Stimulated activated CD4-positive, alpha-beta T cell treated with anti-CD3 and anti-CD28 coated beads, TNF-alpha, amount 100 ng/mL, for 48 hours (primary cell): ENCODE measurements at places on chromosomes 11 and 22.

DNA sequence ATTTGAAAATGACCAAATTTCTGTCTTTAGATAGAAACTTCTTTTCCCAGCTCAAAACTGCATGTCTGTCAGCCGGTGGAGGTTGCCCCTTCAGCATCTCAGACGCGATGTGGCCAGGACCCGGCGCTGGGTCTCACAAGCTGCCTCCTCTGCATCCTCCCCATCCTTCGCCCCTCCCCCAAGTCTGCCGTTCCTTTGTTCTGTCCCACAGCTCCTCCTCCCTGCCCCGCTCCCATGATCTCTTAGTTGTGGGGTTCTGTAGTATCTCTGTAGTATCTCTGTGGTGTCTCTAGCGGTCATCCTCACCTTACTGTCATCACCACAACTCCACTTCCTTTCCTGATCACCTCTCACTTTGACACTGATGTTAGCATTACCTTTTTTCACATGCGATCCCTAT is 49.9 kb downstream of the TRAF6 start:
- no peak for DNase-seq

- no peak for DNase-seq
Measured at GRCh38 chr11:6927030-6927617, 898 bp downstream of the ZNF215 start.

DNA sequence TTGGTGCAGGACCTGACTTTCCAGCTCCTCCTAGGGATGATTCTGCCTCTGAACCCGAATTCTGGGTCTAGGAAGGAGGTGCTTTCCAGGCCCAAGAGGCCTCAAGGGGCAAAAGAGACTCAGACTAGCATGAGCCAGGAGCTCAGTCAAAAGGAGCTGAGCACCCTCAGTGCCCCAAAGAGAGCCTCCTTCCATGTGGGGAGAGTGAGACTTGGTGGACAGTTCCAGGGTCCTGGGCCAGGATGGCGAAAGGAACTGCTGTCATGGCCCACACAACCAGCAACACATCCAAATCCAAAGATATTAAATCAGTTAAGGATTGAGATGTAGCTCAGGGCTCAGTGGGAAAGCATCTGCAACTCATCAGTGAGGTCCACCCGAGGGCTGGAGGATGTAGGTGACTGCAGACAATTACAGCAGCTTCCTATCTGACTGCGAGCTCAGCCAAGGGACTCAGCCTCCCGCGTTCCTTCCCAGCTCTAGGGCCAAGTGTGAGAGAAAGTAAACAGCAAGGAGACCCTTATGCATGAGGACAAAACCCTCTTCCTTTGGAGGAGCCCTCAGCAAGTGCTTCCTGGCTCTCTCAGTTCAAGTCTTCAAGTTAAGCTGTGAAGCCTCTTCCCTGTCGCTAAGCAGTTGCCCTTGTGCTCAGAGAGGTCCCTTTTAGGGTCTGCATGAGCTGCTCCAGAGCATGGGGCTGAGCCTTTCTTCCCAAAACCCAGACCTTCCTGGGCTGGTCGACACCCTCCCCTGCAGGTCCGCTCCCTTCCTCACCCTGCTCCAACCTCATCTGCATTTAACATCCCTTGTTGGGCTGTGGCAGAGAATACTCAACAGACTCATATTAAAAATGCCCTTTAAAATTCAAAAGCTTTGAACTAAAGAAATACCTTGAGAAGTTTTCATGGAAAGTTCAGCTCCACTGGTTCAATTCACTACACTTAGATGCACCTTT is 35.8 kb downstream of the C11orf58 start:
- no peak for DNase-seq

DNA sequence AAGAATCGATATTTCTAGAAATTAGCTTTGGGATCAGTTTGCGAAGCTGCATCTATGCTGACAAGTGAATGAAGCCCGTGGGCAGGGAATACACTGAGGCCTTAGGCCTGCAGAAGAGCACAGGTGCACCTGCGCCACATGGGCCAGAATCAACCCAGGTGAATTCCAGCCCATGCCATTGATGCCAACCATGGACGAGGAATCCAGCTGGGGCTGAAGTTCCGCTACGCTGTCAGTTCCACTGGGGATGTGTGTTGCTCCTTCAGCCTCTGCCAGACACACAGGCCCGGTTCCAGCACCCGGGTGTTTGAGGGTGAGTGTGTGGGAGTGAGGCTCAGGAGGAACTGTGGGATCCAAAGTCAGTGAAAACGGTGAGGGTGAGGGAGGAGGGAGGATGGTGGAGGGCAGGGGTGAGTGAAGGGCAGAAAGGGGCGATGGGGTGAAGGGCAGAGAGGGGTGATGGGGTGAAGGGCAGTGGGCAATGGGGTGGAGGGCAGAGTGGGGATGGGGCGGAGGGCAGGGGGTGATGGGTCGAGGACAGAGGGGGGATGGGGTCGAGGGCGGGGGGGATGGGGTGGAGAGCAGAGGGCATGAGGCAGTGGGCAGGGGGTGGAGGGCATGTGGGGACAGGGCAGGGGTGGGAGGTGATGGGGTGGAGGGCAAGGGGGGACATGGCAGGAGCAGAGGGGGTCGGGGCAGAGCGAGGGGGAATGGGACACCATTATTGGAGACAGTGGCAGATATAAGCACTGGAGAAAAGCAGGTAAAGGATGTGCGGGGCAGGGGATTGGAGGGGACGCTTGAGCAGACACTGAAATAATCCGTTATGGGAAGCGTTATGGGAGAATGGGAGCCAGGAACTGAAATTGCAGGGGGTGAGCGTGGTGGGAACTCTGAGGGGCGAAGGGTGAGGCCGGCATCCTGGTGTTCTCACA is 931.6 kb downstream of the BRD1 start:
- DNase-seq: no peak

DNA sequence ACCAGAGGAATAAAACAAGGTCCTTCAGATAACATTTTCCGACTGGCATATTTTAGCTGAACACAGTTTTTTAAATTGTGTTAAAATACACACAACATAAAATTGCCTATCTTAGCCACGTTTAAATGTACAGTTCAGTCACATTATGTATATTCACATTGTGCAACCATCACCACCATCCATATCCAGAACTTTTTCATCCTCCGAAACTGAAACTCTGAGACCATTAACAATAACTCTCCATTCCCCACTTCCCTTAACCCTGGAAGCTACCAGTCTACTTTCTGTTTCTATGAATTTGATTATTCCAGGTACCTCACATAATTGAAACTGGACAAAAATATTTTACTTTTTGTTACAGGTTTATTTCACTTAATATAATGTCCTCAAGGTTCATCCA is 213.3 kb downstream of the ETS1 start:
- no peak for DNase-seq

GRCh38 chr11:13999704-14000103 is 37.2 kb downstream of the SPON1 start:
- no peak for DNase-seq

GRCh38 chr22:50577987-50578775 is at the start of gene CPT1B:
TSS of gene CPT1B (minus strand) at chr22:50578427. CDS start at chr22:50577915, 512 bp downstream.
- no peak for DNase-seq

DNA sequence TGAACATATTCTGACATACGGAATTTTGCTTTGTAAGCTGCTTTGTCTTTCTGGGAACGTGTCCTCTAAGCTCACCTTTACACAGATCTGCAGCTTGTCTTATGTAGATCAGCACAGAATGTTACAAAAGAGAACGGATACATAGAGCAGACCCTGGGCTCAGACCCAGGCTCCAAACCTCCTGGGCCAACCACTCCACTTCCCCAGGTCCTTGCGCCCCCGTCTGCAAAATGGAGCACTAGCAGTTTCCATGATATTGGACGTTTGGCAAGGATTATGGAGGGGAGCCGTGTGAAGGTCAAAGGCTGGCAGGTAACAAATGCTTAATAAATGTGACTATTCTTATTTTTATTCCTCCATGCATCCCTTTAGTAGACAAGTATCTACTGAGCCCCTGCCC is 358.4 kb downstream of the CTTN start:
- no peak for DNase-seq

GRCh38 chr22:30299322-30299721 is 10.0 kb upstream of the CASTOR1 start:
- no peak for DNase-seq

- DNase-seq: no peak
Measured at GRCh38 chr11:79243422-79244210, 197.2 kb downstream of the TENM4 start.

DNA sequence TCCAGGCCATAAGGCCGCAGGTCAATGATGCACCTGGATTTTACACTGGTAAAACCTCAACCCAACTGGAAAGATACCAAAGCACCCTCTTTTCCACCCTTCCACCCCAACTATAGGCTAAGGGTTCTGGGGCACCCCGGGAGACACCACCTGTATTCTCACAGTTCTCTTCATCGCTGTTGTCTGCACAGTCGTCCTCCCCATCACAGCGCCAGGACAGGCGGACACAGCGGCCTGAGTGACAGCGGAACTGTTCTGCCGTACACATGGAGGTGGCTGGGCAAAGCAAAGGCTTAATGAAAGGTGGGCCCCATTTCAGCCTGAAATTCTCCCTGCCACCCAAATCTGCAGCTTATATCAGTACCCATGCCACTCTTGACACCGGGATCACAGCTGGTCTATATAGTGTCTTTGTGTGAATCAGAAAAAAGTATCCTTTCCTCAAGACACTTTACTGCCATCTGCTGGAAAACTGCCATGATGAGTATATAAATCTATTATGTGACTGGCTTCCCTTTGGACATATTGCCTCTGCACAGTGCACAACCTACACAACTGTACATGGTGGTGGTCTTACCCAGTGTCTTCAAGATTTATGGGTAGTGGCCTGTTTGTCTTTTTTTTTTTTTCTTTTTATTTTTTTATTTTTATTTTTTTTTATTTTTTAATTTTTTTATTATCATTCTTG is 21.5 kb downstream of the LRP4 start:
- DNase-seq: no peak

DNA sequence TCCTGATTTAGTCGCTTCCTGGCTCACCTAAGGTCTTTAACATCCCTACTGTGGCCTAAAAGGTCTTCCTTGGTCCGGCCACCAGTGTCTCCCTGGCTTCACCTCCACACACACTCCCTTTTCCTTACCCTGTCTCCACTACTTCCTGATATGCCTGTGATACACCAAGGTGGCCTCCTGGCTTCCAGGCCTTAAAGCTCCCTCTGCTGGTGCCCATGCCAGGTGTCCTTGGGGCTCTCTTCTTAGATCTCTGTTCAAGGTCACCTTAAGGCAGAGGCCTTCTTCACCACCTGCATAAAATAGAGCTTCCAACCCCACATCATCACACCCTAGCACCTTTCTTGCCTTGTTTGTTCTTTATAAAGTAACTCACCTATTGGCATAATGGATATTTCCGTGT is 787.7 kb downstream of the NTM start:
- DNase-seq: no peak

- no peak for DNase-seq
Measured at GRCh38 chr11:65981101-65981740, 19.7 kb downstream of the SART1 start.

- no peak for DNase-seq
Measured at GRCh38 chr22:25751174-25751581, 9.2 kb downstream of the MYO18B start.

GRCh38 chr11:112128483-112129121 is 35.3 kb downstream of the IL18 start:
- no peak for DNase-seq

GRCh38 chr22:44661070-44661469 is 40.9 kb upstream of the PRR5 start:
- DNase-seq: no peak

- no peak for DNase-seq
Measured at GRCh38 chr11:5507177-5507932, 2.4 kb downstream of the UBQLN3 start.

DNA sequence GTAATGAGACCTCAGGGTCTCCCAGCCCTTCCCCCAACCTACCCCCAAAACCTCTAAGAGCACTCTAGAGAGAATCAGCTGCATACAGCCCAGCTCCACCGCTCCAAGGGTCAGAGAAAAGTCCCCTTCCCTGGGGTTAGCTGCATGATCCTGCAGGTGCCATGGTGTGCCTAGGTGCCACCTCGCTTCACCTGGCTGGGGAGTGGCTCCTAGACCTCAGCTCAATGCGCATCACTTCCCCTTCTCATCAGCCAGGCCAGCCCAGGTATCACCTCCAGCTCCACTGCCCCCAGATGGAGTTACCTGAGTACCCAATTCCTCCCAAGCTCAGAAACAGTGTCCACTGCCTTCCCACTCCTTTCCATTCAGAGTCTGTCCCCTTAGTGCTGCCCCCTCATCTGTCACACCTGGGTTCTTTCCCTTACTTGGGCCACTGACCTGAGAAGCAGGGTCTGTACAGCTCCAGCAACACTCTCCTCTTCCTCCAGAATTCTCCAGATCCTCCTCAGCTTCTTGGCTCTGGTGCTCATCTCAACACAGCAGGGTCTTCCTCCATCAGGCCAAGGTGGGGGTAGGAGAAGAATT is 1.3 kb downstream of the STARD10 start:
- no peak for DNase-seq

DNA sequence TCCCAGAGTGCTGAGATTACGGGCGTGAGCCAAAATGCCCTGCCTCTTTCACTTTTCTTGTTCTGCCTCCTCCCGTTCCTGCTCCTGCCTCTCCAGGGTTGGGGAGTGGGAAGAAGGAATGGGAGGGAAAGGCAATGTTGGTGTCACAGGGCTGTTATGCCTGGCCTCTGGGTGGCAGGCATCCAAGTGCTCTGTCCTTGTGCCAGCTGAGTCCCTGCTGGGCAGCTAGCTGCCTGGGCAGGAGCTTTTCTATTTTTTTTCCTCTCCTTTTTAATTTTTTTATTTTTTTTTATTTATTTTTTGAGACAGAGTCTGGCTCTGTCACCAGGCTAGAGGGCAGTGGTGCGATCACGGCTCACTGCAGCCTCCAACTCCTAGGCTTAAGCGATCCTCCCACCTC is 4.1 kb upstream of the SAC3D1 start:
- no peak for DNase-seq

- no peak for DNase-seq
Measured at GRCh38 chr11:114091516-114092397, 32.2 kb downstream of the ZBTB16 start.

- no peak for DNase-seq
Measured at GRCh38 chr11:34449013-34449412, 10.3 kb downstream of the CAT start.

GRCh38 chr11:62269654-62270278 is at the start of gene SCGB2A2:
TSS of gene SCGB2A2 (plus strand) at chr11:62270158. CDS start at chr11:62270217, 59 bp downstream.
- DNase-seq: no peak

- no peak for DNase-seq
Measured at GRCh38 chr11:32244453-32244852, 153.6 kb downstream of the RCN1 start.

- no peak for DNase-seq
Measured at GRCh38 chr11:32420937-32421901, 14.1 kb downstream of the WT1 start.
